ENCODE measurements at places on chromosomes 11 and 22. TPM values are rescaled to one million over a fixed set of nuclear protein-coding genes. Genes with fewer than 3 reads are reported as not detected.

DNA sequence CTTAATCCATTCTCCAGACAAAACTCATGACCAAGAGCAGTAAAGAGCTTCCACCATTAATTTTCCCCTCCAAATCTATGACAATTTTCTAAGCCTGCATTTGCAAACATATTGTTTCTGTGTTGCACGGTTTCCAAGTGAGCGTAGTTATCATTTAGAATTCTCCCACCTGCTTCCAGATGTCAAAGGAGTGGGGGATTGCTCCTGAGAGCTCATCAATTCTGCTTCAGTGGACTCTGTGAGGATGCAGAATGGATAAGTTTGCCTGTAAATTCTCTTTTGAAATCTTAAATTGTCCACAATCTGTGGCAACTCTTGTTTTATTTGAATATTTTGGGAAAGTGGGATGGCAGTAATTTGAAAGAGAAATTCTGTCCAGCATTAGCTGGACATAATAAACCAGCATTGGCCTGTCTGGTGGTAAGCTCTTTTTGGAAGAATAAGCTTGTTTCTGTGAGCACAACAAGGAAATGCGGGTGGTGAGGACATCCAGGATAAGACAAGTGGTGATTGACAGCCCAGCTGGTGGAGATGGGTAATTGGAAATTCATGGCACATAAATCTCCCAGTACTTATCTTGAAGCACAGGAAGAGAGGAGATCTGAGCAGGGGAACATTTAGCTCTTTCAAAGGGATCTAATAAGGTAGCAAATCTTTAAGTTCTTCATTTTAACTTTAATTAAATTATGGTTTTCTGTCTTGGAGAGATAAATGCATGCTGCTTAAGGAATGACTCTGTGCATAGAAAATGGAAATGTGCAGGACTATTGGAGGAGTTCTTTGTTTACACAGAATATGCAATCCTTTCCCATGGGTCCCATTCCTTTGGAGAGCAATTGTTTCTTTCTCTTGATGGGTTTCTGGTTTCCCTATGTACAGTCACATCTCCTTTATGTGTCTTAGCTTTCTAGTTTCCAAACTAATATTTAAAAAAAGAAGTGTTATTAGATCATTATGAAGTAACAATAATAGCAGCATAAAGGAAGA is 73.2 kb downstream of the FAT3 start:
- DNase-seq: no peak

DNA sequence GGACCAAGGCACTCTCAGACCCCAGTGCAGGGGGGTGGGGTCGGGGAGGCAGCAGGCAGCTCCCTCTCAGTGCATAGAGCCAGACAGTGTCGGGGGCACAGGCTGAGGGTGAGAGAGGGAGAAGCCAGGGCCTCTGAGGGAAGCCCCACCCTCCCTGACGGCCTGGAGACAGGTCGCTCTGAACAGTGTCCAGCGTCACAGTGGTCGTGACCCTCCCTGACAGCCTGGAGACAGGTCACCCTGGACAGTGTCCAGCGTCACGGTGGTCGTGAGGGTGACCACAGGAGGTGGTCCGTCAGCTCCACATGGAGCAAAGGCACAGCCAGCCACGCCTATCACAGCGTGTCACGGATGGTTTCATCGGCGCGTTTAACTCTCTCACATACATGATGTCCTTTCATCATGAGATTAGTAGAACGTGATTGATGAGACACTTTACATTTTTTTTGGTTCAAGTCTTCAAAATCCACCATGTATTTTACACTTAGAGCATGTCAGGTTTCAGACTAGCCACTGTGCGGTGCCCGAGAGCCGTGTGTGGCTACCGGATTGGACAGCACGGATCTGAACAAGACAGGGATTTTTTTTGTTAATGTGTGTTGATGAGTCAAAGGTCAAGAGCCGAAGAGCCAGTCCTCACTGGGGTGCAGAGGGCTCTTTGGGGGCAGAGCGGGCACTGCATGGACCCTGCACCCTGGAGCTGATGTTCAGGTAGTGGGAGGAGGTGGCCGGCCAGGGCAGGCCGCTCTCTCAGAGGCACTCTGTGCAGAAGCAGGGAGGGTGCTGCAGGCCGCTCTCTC is 23.9 kb upstream of the PANX2 start:
- peak; percentile 89 for DNase-seq

DNA sequence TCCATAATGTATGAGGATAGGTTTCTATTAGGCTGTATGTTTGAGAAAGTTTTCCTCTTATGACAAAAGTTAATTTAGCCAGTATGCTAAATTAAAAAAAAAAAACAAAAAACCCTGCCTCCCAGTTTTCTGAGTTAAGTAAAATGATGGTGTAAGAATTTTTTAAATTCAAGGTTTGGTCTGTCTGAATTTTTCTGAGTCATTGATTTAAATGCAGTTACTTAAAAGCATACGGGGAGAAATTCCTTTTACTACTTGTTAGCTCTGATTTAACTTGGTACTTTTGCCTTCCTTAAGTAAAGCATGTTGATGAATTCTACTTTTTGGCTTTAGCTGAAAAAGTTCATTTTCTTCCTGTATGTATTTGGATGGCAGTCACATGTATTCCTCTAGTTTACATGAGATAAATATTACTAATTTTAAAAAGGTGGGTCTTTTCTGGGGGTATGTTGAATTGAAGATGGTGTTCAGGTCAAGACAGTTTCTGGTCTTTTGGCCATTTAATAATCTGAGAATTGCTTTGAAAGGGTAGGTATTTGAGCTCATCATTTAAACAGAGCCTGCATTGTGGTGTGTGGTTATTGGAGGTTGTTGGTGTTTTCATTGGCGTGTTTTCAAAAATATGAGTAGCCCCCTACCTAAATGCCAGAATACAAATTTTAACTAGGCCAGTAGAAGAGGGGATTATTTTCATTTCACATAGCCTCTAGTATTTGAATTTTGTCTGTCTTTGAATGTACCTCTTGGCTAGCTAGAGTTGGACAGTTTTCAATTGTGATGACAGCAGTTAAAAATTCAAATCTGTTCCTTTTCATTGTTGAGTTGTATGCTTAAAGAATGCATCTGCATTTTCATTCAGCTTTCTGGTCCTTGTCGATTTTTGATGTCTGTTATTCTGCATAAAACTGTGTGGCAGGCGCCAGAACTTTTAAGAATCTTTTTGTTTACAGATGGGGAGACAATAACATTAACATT is 64.7 kb downstream of the MTMR3 start:
- DNase-seq: no peak

GRCh38 chr11:121802542-121802941 is 313.5 kb downstream of the BLID start:
- DNase-seq: no peak

DNA sequence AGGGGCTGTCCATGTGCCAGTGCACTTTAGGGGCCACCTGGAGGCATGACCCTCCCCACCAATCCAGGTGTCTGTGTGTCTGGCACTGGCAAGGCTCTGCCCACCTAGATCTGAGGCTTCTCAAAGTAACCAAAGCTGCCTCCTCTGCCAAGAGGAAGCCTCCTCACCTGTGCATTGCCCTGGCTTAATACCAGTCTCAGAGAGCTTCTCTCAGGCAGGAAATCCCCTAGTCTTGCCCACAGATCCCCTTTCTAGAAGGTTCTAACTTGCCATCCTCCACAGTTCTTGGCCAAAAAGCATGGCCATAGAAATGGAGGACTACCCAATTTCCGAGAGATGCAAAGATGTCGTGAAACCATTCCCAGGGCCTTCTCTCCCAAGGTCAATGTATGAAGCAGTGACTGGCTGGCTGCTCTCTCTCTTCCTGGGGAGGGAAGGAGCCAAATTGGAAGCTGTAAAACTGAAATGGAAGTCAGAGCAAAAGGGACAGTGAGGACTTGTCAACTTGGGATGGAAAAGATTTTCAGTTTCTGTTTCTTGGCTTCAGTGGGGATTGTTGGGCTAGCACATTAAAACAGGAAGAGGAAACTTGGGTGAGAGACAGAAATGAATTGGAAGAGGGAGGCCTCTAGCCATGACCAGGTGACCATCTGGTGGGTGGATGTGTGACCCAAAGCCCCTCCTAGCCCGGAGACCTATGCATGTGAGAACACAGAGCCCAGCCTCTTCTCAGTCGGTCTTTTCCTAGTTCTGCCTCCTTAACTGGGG is 68.8 kb downstream of the PRDM11 start:
- peak; percentile 30 for DNase-seq

GRCh38 chr11:35491231-35491871 is 34.1 kb downstream of the PAMR1 start:
- DNase-seq: no peak

DNA sequence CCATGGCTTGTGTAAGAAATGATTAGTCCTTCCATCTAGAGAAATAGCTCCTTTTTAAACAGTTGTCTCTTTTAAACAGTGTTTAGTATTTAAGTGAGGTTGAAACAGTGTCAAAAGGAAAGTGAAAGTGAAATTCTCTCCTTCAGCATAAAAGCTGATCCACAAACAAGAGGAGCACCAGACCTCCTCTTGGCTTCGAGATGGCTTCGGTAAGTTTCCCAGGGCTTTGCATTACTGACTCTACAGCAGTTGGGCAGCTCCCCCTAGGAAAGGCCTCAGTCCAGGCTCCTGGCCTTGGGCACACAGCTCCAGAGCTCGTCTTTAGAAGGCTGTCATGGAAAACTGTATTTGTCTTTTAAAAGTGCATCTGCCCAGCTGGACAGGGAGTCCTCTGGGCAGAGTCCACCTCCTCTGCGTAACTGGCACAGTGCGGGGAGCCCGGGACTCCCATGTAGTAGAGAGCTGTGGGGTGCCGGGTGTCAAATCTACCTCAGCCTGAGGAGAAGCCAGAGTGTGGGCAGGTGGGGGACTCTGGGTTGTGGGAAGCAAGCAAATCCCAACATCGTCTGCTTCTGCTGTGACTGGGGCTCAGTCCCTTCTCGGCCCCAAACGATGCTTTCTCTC is at the start of gene PLAAT4:
Gene PLAAT4 (plus strand): TSS at position 140 of the 624 bp plus-strand sequence. CDS start 61 bp downstream, at position 201.
- no peak for DNase-seq

GRCh38 chr11:110338684-110339083 is 42.3 kb upstream of the RDX start:
- DNase-seq: no peak

GRCh38 chr11:73200256-73200655 is 17.8 kb upstream of the P2RY2 start:
- DNase-seq: no peak

DNA sequence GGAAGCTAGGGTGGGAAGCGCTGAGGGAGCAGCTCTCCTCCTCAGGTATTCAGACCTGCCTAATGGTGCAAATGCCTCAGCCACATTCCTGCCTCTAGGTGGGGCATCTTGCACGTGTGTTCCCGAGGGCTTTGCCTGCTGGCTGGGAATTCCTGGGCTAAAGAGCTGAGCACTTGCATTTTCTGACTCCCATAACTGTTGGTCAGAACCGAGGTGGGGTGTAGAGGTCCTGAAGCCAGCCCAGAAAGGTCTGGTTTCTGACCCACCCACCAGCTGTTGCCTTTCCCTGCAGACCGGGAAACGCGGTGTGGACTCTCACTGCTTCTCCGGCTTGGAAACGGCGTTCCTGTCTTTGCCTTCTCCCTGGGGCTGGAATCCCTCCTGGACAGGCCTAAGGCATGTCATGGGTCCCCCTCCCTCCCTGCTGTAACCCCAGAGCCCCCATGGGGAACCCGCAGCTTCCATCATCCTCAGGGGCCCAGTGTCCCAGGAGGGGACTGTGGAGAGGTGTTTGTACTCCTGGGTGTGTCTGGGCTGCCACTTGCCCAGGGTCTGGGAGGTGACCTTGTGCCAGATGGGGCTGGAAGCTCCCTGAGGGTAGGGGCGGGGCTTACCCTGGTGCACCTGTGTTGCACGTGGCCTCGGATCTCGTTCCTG is 24.0 kb upstream of the SMIM38 start:
- DNase-seq: peak; percentile 79

GRCh38 chr11:34029176-34029575 is 22.4 kb upstream of the CAPRIN1 start:
- DNase-seq: no peak

DNA sequence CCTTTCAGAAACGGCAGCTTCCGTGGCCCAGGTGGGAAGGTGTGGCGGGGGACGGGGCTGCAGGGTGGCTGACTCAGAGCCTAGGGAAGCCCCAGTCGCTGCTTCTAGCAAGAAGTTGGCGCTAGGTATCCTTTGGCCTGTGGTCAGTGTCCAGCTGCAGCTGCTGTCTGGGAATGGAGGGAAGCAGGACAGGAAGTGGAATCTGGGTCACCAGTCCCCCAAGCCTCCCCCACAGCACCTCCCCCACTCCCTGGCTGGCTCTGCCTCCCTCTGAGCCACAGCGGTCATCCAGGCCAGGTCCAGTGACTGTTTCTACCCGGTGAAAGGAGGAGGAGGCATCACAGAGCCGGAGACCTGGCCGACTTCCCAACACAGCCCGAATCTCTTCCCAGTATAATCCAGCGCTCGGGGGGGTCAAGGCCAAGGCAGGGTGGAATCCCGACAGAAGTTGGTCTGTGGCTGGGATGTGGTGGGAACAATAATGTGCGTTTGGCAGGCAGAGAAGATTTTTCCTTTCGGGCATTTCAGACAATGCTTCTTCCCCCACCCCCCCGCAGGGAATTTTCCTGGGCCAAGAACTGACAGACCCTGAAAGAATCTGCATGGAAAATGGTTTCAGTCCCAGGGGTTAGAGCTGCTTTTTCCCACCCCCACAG is 45.1 kb downstream of the C11orf96 start:
- peak; percentile 98 for DNase-seq

DNA sequence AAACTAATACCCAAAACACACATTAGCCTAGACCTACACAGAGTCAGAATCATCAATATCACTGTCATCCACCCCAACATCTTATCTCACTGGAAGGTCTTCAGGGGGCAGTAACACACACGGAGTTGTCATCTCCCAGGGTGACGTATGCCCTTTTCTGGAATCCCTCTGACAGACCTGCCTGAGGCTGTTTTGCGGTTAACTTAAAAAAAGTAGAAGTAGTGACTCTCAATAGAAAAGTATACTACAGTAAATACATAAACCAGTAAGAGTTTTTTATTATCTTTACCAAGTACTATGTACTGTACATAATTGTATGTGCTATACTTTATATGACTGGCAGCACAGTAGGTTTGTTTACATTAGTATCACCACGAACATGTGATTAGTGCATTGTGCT is 80.5 kb downstream of the PGR start:
- no peak for DNase-seq

DNA sequence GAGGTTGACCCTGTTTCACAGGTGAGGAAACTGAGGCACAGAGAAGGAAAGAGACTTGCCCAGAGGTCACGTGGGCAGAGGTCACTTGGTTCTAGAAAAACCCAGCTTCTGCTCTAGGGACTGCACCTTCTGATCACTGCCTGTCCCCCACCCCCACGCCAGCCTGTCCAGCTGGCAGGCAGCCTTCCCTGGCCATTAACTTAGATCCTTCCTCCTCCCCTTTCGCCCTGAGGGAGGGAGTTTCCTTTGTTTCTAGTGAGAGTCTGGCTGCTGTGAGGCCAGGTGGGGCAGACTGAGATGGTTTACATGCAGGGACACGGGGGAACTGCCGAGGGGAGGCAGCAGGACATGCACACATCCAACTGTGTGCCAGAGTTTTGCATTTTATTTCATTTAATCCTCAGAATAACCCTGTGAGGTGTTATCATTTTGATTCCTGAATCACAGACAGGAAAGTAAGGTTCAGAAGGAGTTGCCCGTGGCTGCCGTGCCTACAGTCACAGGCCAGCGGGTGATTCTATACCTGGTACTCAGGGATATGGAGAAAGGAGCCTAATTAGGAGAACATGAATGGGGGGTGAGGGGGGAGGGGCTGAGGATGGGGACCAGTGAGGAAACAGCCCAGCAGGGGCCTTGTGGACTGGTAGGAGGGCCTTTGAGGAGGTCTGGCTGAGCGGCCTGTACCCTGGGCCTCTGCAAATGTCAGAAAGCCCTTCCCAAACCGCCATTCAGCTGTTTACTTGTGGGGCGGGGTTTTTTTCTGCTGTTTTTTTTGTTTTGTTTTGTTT is 3.4 kb downstream of the FAM83F start:
- no peak for DNase-seq

TUT1 gene
- 10.7 TPM for total RNA-seq

Data from posterior vena cava (tissue), 2 donors.